Activated naive CD4-positive, alpha-beta T cell treated with anti-CD3 and anti-CD28 coated beads, Interleukin-2, amount 10 ng/mL, durations not matched to agents 7 days and 5 days (primary cell): ENCODE measurements at places on chromosomes 12 and 14.

DNA sequence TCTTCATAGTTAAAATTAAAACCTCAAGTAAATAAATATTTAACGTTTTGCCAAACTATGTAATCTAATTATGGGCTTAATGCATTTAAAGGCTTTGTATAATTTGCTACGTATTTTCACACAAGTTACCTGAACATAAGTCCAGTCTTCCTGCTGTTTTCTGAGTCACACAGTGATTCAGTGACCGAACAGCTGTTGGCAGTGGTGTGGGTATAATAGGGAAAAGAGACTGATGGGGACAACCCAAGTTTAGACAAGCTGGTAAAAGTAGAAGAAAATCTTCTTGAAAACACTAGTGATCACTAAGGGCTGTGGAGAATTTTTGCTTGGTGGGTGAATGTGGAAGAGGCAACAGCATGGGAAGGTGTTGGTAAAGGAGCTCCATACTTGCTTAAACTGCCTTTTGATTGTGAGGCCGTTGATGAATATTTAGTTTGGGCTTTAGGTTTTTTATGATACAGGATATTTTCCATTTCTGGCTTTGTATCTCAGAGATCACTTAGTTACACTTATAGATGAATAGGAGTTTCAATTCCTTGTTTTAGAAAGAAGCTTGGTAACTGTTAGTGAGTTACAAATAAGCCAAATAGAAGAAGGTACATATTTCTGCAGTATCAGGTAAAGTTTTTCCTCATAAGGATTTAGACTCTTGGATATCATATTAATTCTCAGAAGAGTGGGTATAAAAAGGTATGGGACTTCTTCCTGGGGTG, 23.9 kb downstream of the LRRK2 start:
- no peak overlapping the region for H3K27ac ChIP-seq
- no peaks in the 10 kb centered on the region for H3K36me3 ChIP-seq
- no peaks in the 10 kb centered on the region for H3K27me3 ChIP-seq
- no peak overlapping the region for H3K4me3 ChIP-seq
- no peak for DNase-seq

DNA sequence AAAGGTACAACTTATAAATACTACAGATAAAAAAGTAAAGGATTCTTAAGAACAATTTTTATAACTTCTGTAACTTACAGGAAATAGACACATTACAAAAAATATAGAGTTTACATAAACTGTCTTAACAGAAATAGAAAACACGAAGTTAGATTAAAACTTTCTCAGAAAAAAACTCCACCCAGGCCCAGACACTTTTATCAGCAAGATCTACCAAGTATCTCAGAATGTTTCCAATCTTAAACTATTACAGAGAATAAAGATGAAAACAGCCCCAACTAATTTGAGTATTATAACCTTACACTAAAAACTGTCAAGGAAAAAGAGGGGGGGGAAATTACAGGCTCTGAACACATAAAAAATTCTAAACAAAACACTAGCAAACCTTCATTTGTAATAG, 8.2 kb downstream of the ZFC3H1 start:
- peaks cover 26% of the 10 kb centered on the region for H3K36me3 ChIP-seq
- peaks cover 48% of the 10 kb centered on the region for H3K4me1 ChIP-seq
- no peak for DNase-seq
- H3K27me3 ChIP-seq, result no peaks in the 10 kb centered on the region

- H3K4me1 ChIP-seq, result peaks cover 4% of the 10 kb centered on the region
- no peaks in the 10 kb centered on the region for H3K36me3 ChIP-seq
- H3K4me3 ChIP-seq, result no peak overlapping the region
- no peaks in the 10 kb centered on the region for H3K27me3 ChIP-seq
- no peak for DNase-seq
These were observed 31.0 kb upstream of the TMTC2 start for GRCh38 chr12:82655751-82656150.

DNA sequence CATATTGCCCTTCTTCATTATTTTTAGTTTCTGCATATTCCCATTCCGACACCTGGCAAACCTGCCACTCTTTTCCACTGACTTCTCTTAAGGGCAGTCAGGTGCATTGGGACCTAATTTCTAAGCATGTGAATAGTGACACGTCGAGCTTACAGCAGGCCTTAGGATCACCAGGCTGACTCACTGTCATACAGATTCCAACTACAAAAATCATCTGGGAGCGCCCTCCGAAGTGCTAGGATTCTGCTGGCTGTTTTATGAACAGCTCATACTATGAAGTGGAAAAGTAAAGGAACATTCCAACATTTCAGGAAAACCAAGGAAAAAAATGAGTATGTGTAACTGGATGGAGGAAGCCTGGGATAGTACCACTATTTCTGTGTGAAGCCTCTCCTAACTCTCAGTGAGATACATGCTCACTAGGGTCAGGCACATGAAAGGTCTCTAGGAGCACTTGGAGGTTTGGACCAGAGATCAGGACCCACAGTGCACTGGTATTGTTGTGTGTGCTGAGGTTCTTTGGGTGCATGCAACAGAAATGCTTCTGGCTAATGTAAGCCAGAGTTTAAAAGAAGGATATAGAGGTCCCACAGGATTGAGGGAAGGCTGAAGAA, 257.4 kb downstream of the ZFP36L1 start:
- no peak overlapping the region for H3K27ac ChIP-seq
- H3K4me1 ChIP-seq, result no peaks in the 10 kb centered on the region
- no peak for DNase-seq
- peaks cover 8% of the 10 kb centered on the region for H3K27me3 ChIP-seq
- H3K4me3 ChIP-seq, result no peak overlapping the region

- peaks cover 8% of the 10 kb centered on the region for H3K4me1 ChIP-seq
- no peak overlapping the region for H3K4me3 ChIP-seq
- H3K27ac ChIP-seq, result no peak overlapping the region
- H3K36me3 ChIP-seq, result no peaks in the 10 kb centered on the region
- DNase-seq, result no peak
- H3K27me3 ChIP-seq, result peaks cover 13% of the 10 kb centered on the region
These were observed 22.8 kb upstream of the USP44 start for GRCh38 chr12:95573951-95574576.

GRCh38 chr14:75084513-75084912, 15.1 kb downstream of the ZC2HC1C start:
- H3K36me3 ChIP-seq, result peaks cover 52% of the 10 kb centered on the region
- no peaks in the 10 kb centered on the region for H3K27me3 ChIP-seq
- H3K27ac ChIP-seq, result no peak overlapping the region
- DNase-seq, result no peak
- H3K4me3 ChIP-seq, result no peak overlapping the region
